ENCODE measurements at places on chromosomes 1 and 21.

- H3K27me3 ChIP-seq: no peaks in the 10 kb centered on the region
- no peaks in the 10 kb centered on the region for H3K36me3 ChIP-seq
- no peak for DNase-seq
Measured at GRCh38 chr1:172647110-172647564, 11.8 kb upstream of the FASLG start.

DNA sequence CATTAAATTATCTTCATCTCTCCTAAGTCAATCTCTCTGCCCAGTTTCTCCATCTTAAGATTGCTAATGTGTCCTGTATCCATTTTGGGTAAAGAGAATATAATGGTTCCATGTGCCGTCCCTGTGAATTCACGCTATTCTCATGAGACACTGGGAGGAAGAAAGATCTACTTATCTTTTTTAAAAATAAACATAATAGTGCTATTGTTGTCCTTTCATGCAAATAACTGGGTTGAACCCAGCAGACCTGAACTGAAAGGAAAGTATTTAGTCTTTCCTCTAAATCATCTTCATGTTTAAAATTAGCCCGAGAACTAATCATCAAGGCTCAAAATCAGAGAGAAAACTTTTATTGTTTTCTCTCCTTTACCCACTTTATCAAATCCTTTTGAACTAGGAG, 22.4 kb downstream of the SLAMF1 start:
- H3K27ac ChIP-seq: no peak overlapping the region
- no peaks in the 10 kb centered on the region for H3K4me1 ChIP-seq
- DNase-seq: no peak

DNA sequence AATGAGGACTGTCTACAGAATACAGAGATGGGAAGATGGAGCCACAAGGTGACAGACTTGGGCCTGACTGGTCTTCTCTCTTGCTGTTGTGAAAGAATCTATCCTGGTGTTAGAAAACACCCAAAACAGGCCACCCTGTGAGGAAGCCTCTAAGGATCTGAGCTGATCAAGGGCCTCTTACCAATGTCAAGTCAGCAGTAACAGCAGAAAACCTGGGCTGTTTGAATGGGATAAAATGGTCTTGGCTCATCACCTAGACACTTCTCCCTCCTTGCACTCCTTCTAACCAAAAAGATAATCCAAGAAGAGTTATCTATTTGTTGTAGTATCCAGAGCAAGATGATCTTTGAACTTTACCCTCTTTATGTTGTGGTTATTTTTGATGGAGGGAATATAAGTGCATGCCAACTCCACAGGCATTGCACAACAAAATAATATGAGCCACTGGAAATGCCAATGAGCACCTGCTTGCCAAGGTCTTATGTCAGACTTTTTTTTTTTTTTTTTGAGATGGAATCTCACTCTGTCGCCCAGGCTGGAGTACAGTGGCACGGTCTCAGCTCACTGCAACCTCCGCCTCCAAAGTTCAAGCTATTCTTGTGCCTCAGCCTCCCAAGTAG, 32.8 kb upstream of the ZNF281 start:
- H3K27ac ChIP-seq: no peak overlapping the region
- DNase-seq: no peak
- no peak overlapping the region for H3K4me3 ChIP-seq
- H3K4me1 ChIP-seq: no peaks in the 10 kb centered on the region
- no peaks in the 10 kb centered on the region for H3K36me3 ChIP-seq

DNA sequence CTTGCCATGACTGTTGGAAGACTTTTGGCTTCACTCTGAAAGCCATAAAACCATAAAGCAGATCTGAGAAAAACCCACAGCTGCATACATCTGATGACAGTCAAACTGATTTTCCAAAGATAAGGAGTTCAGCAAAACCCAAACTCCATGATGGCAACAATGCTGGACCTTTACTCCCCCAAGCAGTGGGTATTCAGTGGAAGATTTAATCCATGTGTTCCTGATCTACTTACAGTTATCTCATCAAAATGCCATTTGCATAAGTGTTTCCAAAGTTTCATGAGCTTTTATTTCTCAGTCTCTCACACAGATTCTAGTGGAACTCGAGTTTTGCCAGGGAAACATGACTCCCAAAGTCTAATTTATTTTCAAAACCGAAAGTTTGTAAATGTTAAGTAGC, 184.9 kb downstream of the ZC3H11B start:
- DNase-seq: no peak
- H3K4me3 ChIP-seq: no peak overlapping the region
- H3K27me3 ChIP-seq: no peaks in the 10 kb centered on the region
- no peaks in the 10 kb centered on the region for H3K4me1 ChIP-seq
- no peaks in the 10 kb centered on the region for H3K36me3 ChIP-seq

DNA sequence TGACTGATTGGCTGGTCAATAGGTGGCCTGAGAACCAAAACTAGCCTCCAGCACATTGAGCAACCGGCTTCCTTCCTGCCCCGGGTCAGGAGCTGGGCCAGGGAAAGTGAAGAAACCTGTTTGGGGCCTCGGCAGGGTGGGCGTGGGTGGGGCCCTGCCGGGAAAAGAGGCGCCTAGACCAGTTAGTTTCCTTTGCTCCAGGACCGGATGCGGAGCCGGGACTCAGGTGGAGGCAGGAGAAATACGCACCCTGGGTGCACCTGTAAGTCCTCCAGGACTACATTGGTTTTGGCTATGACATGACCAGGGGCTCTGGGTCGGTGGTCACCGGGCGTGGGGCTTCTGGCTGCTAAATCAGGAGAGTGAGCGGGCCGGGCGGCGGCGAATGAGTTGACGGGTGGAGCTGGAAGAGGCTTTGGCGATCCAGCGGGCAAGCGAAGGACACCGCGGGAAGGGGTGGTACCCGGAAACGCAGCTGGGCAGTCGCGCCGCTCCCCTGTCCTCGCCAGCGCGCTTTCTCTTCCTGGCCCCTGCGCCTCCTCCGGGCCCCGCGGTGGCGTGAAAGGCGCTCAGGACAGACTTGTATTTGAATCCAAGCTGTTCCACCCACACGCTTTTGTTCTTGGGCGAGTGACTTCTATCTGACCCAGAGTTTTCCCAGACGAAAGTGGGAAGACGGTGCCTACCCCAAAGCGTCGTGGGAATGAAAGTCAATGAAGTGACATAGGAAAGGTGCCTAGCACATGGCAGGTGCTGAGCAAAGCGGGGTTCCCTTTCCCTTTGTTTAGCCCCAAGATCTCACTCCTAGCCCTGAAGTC, 30.6 kb upstream of the JUN start:
- peaks cover 20% of the 10 kb centered on the region for H3K4me1 ChIP-seq
- H3K27ac ChIP-seq: peak overlapping the region; percentile 40
- peak; percentile 27 for DNase-seq
- H3K4me3 ChIP-seq: peak overlapping the region; percentile 70

GRCh38 chr1:47249755-47250154, 17.7 kb upstream of the TAL1 start:
- no peak for DNase-seq
- no peaks in the 10 kb centered on the region for H3K4me1 ChIP-seq
- no peaks in the 10 kb centered on the region for H3K27me3 ChIP-seq
- H3K27ac ChIP-seq: no peak overlapping the region
- no peaks in the 10 kb centered on the region for H3K36me3 ChIP-seq
- H3K4me3 ChIP-seq: no peak overlapping the region

DNA sequence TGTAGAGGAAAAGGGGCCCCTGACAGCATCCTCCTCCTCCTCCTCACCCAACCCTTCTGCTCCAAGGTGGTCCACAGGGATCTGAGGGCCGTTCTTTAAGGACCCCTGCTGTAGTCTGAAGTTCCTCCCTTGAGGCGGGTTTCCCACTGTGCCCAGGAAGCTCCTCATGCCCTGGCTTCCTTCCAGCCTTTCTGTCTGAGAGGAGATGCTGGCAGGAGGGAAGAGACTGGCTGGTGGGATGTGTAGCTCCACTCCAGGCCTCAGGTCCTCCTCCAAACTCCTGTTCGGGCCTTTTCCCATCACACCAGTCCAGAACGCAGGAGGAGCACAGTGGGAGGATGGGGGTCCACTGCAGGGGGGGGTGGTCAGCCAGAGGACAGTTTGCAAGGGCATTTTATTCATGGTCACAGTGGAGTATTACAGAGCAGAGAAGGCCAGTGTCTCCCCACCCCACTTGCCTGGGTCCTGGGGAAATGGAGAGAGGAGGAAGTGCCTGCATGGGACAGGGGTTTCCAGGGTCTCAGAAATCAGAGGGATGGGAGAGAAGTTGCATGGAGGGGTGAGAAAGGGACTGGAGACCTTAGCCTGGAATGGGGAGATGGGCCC, 7.8 kb downstream of the ETV3L start:
- H3K4me1 ChIP-seq: no peaks in the 10 kb centered on the region
- no peak overlapping the region for H3K27ac ChIP-seq
- H3K36me3 ChIP-seq: no peaks in the 10 kb centered on the region
- DNase-seq: no peak
- no peak overlapping the region for H3K4me3 ChIP-seq
- no peaks in the 10 kb centered on the region for H3K27me3 ChIP-seq

GRCh38 chr1:174584071-174584470, 136.3 kb downstream of the GPR52 start:
- no peak overlapping the region for H3K4me3 ChIP-seq
- DNase-seq: no peak
- no peaks in the 10 kb centered on the region for H3K27me3 ChIP-seq
- no peaks in the 10 kb centered on the region for H3K4me1 ChIP-seq
- no peak overlapping the region for H3K27ac ChIP-seq
- H3K36me3 ChIP-seq: no peaks in the 10 kb centered on the region

- DNase-seq: no peak
- H3K36me3 ChIP-seq: no peaks in the 10 kb centered on the region
Measured at GRCh38 chr1:4616831-4617465, 37.5 kb upstream of the AJAP1 start.

- H3K36me3 ChIP-seq: no peaks in the 10 kb centered on the region
- H3K4me1 ChIP-seq: peaks cover 23% of the 10 kb centered on the region
- H3K4me3 ChIP-seq: no peak overlapping the region
- DNase-seq: no peak
- H3K27me3 ChIP-seq: no peaks in the 10 kb centered on the region
Measured at GRCh38 chr1:164611754-164612642, 53.0 kb downstream of the PBX1 start.

DNA sequence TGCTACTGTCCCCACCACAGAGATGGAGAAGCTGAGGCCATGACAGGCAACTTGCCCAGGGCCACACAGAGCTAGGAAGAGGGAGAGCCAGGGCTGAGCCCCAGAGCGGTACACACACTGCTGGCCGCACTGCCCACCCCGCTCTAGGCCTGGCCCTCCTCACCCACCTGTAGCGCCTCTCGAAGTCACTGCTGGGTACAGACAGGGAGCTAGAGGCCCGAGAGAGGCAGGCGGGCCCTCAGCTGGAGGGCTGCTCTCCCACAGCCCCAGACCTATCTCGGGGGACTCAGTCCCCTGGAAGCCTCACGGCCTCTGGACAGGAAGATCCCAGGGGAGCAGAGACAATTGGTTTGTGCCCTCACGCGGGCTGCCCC, 17.3 kb upstream of the PLEKHG5 start:
- no peak overlapping the region for H3K27ac ChIP-seq
- no peak overlapping the region for H3K4me3 ChIP-seq
- H3K27me3 ChIP-seq: no peaks in the 10 kb centered on the region
- H3K4me1 ChIP-seq: peaks cover 6% of the 10 kb centered on the region
